ENCODE measurements at places on chromosomes 11 and 22.

DNA sequence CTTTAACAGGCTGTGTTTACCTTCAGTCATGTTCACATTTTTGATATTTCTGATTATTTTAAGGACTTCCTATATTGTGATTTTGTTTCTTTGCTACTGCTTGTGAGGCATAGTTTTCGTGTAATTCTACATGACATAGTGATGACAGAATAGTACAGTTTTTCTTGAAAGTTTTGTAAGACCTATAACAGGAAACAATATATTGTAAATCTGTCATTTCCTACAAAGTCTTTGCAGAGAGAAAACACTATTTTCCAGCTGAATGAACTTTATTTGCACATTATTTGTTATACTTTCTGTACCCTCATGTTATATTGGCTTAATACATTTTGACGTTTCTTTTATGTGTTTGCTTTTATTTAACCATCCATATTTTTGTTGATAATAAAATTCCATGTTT, 191.1 kb downstream of the TMEM135 start:
- DNase-seq: no peak

GRCh38 chr11:1844221-1845094, 5.7 kb downstream of the TNNI2 start:
- no peak for DNase-seq

GRCh38 chr11:102138670-102139069, 28.4 kb downstream of the YAP1 start:
- peak; percentile 25 for DNase-seq

DNA sequence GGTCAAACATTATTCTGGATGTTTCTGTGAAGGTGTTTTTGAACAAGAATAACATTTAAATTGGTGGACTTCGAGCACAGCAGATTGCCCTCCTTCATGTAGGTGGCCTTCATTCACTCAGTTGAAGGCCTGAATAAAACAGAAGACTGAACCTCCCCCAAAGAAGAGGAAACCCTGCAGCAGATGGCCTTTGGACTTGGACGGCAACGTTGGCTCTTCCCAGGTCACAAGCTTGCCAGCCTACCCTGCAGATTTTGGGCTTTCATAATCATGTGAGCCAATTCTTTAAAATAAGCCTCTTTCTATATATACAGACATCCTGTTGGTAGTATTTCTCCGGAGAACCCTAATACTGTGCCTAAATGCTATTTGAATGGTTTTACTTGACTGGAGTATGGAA, 432.2 kb upstream of the NARS2 start:
- no peak for DNase-seq

DNA sequence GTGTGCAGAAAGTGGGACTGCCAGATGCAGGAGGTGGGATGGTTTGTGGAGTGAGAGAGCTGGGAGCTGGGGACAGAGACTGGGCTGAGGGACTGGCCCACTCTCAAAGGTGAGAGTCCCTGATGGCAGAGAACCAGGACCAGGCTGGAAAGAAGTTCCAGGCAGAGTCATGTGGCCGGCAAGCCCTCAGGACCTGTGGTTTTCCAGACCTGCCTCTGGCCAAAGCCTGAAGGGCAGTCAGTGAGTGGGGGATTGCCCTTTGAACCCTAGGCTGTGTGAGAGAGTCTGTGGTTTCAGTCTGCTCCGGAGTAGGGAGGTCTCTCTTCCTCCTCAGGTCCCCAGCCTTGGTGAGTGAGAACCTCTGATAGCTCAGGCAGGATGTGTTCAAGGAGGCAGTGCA, 17.0 kb downstream of the KCNC1 start:
- no peak for DNase-seq

DNA sequence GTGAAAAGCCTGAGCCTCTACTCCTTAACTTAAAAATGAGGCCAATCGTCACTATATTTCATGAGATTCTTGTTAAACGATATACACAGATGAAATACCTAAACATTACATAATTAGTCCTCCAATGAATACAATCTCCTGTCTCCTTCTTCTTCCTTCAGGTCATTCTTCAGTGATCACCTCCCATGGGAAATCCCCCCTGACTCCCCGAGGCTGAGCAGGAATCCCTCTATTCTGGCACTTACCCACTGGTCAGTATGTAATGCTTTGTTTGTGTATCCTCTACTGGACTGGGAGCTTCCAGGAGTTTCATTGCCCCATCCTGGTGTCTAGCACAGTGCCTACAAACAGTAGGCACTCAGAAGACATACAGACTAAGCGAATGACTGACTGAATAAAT, 52.3 kb downstream of the RAB38 start:
- no peak for DNase-seq
